ENCODE measurements at places on chromosomes 3 and 15. TPM values are rescaled to one million over a fixed set of nuclear protein-coding genes. Genes with fewer than 3 reads are reported as not detected.

GBE1 gene
- 21.1 TPM for total RNA-seq

SNX22 gene
- total RNA-seq = 14.5 TPM

TMEM158 gene
- 23.4 TPM for total RNA-seq

ITIH4 gene
- 2.8 TPM for total RNA-seq

DAZL gene
- not detected for total RNA-seq

ROBO2 gene
- 377 TPM for total RNA-seq

ROPN1 gene
- 0.16 TPM for total RNA-seq

MAP1A gene
- total RNA-seq = 35.7 TPM

KLF13 gene
- total RNA-seq = 47.9 TPM

NBEAL2 gene
- total RNA-seq = 3.3 TPM

CD200R1 gene
- 0.62 TPM for total RNA-seq

TRPC1 gene
- total RNA-seq = 157 TPM

ONECUT1 gene
- not detected for total RNA-seq

EFHB gene
- total RNA-seq = not detected

BFSP2 gene
- total RNA-seq = 1.1 TPM

SH2D7 gene
- not detected for total RNA-seq

ZXDC gene
- total RNA-seq = 40.7 TPM

PRR20G gene
- total RNA-seq = not detected

SECISBP2L gene
- total RNA-seq = 85.0 TPM

FHIT gene
- total RNA-seq = 3.6 TPM

HYAL3 gene
- 6.6 TPM for total RNA-seq

ABI3BP gene
- total RNA-seq = 7.8 TPM

PDIA5 gene
- 3.1 TPM for total RNA-seq

SCN5A gene
- total RNA-seq = 0.16 TPM

GPR160 gene
- total RNA-seq = 2.5 TPM

SEMA4B gene
- 36.3 TPM for total RNA-seq

ARGFX gene
- not detected for total RNA-seq

CPOX gene
- total RNA-seq = 20.3 TPM

ISL2 gene
- total RNA-seq = not detected
